ENCODE measurements at places on chromosomes 4 and X.
A peak's percentile ranks its signal among the peaks of the same experiment; 100 is the strongest.

- DNase-seq = no peak
Measured at GRCh38 chr4:138894709-138895108, 120.9 kb upstream of the NOCT start.

DNA sequence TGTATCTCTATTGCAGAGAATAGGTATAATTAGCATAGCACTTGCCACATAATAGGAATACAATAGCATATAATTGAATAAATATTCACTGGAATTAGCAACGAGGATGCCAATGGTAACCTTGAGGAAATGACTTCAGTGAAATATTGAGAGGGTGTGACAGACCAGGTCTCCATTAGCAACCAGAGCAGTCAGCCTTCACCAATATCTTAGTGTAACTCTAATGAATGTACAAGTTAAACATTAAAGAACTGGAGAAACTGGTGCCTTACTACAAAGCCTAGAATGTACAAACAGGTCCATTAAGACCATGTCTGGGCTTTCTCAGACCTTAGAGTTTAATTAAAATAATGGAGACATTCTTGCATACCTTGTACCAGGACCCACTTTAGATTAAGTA lies 143.0 kb downstream of the MAGEB17 start:
- DNase-seq = no peak

GRCh38 chr4:13190093-13190721 lies 293.9 kb downstream of the RAB28 start:
- no peak for DNase-seq

DNA sequence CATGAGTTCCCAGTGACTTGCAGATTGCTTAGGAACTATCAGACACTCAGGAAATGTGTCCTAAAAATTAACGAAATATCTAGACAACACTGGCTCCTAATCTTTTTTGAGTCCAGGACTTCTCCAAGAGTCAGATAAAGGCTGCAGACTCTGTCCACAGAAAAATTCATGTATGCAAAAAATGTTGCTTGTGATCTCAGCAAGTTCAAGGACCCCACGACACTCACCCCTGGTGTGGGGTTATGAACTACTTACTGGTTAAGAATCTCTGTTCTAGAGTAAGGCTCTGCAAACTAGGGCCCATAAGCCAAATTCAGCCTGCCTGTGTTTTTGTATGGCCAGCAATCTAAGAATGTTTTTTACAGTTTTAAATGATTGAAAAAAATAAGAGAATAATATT lies 93.2 kb downstream of the MBNL3 start:
- no peak for DNase-seq

GRCh38 chrX:11447418-11447817 lies 154.2 kb downstream of the AMELX start:
- DNase-seq = no peak

DNA sequence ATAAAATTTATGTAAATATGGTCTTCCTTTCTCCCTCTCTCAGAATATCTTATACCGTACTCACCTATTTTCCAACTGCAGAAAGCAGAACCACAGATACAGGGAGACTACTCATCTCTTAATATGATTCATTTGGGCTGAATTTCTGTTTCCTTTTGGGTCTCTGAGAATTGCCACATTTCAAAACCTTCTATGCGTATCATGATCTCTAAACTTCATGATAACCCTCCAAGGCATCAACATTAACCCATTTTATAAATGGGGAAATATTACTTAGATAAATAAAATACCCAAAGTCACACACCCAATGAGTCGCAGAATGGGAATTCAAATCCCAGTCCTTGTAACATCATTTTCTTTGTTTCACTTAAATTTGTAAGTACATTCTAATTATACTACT lies 16.6 kb upstream of the PRDM8 start:
- DNase-seq = no peak

DNA sequence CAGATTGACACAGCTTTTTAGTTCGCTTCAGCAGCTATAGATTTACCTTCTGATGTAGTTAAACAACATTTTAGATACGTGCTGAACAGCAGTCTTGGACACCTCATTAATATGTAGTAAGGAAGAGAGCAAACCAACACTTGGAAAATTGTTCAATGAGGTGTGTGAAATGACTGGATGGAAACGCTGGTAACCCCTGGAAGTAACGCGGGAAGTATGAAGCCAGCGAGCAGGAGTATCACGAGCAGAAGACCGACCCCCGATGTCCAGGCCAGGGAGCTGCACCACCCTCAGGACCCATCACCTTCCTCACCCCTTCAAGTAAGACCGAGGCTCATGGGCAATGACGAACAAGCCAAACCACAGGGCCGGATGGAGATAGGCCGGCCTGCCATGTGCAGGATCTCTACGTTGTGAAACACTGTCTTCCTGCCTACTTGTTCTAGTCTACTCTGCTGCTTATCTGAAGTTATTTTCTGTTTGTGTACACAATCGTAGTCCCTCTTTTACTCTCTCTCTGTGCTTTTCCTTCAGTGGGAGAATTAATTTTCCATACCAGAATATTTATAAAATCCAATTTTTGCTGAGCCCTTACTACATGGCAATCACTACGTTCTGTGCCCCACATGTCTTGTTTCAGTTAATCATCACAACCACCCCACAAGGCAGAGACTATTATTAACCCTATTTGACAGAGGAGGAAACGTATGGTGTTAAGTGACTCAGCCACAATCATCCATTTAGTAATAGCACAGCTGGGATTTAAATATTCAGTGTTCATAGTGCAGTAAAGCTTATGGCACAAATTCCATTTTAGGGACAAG lies 221.7 kb downstream of the APBB2 start:
- peak; percentile 33 for DNase-seq

DNA sequence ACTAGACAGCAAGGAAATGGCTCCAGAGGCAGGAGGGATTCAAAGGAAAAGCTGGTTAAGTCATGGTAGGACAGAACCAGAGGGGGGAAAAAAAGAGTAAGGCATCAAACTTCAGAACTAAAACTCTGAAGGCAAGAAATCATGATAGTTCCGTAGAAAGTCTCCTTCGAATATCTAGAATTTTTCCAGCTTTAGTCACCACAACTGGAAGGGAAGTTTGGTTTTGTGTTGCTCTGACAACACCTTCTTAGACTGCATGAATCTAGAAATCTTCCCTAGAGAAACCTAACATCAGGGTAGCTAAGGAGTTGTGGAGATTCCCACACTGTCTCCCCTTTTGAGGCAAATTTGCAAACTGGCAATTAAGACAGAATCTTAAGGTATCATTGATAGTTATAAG lies 33.7 kb downstream of the AMMECR1 start:
- DNase-seq = no peak

- no peak for DNase-seq
Measured at GRCh38 chr4:75881476-75881875, 20.8 kb downstream of the PPEF2 start.

GRCh38 chr4:62531731-62532130 lies 1331.6 kb downstream of the ADGRL3 start:
- no peak for DNase-seq
